ENCODE measurements at places on chromosomes 2 and 18. TPM values are rescaled to one million over a fixed set of nuclear protein-coding genes. Genes with fewer than 3 reads are reported as not detected.

DNA sequence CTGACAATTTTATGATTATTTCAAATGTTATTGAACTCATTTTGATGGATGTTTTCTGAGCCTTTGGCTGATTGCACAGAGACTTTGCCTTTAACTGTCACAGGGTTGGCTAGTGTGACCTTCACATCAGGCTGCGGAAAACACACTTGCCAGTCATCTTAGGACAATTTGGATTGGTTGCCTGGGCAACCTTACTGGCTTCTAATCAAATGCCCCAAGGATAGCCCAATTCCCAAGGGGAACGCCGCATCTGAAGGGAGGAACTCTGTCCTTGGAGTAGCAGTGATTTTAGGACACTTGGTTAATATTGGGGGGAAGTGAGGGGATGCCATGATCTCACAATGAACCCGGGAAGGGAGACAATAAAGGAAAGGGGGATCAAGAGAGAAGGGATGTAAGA lies 29.5 kb downstream of the OSBPL6 start:
- DNase-seq, result no peak

Gene TAF1B
- total RNA-seq, result 8.5 TPM

Gene PPP1R1C
- 0.93 TPM for total RNA-seq

- no peak for DNase-seq
Measured at GRCh38 chr18:41326311-41326710, 628.7 kb upstream of the PIK3C3 start.

DNA sequence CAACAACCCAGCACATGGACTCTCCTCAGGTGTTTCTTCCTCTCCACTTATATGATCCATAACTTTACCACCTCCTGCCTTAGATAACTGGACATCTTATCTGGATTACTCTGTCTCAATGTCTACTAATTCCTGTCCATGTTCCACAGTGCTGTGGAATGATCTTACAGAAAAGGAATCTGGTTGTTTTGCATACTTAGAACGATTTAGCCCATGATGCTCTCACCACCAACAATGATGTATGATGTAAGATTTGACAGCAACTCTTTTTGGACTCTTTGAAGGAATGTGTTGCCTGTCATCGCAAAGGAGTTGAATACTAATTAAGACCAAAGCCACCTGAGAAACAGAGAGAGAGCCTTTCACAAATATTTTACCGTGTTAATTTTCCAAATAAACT lies 37.7 kb upstream of the SYT4 start:
- no peak for DNase-seq

GRCh38 chr2:109447251-109447661 lies 166.5 kb downstream of the SEPTIN10 start:
- no peak for DNase-seq

DNA sequence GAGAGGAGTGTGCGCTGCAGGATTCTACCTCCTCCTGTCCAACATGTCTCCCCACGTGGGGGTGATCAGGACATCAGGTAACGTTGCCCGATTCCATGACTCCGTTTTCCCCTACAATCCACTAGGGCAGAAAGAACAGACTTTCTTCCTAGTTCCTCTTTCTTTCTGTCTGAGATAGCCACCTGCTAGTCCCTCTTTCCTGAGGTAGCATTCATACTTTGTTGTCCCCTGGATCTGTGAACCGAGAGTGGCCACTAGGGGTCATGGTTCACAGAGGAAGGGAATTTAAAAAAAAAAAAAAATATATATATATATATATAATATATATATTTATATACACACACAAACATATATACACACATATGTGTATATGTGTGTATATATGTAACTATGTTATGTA lies 210.0 kb upstream of the ZNF521 start:
- DNase-seq, result no peak

Gene CRACDL
- 13.3 TPM for total RNA-seq

DNA sequence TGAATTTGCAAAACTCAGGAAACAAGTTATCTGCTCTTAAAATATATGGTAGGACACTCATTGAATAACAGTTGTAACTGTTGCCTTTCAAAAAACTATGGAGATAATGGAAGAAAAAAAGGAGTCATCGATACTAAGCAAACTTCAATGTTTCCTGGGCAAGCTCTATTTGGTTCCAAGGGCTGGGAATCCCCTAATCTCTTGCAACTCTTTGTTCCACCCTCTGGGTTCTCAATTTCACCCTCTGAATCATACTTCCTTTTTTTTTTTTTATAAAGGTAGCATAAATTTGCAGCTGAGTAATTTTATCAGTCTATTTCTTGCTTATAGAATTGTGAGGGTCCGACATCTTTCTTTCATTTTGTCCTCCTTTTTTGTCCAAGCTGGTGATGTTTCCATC lies 36.7 kb downstream of the SLC9A4 start:
- DNase-seq, result no peak

Gene WNT6
- not detected for total RNA-seq

GRCh38 chr18:43158381-43158780 lies 42.9 kb upstream of the RIT2 start:
- no peak for DNase-seq

Gene TFCP2L1
- not detected for total RNA-seq

Gene TMEM178A
- total RNA-seq, result 1.9 TPM

- DNase-seq, result no peak
Measured at GRCh38 chr2:205721057-205721449, 38.8 kb downstream of the NRP2 start.

DNA sequence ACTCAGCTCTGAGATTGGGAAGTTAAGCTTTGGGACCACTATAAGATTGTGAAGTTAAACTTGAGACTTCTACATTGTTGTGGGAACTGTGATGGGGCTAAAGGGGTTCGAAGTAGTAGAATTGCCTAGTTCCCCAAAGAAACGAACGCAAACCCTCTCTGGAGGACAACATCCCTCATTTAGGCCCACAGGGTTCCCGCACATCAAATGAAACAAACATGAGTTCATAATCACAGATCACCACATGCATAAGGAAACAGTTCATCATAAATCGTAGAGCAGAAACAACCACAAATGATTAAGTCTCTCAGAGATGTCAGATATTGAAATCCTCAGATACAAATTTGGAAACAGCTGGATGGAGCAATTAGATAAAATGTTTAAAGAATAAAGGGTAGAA lies 55.9 kb upstream of the HPCAL1 start:
- no peak for DNase-seq

DNA sequence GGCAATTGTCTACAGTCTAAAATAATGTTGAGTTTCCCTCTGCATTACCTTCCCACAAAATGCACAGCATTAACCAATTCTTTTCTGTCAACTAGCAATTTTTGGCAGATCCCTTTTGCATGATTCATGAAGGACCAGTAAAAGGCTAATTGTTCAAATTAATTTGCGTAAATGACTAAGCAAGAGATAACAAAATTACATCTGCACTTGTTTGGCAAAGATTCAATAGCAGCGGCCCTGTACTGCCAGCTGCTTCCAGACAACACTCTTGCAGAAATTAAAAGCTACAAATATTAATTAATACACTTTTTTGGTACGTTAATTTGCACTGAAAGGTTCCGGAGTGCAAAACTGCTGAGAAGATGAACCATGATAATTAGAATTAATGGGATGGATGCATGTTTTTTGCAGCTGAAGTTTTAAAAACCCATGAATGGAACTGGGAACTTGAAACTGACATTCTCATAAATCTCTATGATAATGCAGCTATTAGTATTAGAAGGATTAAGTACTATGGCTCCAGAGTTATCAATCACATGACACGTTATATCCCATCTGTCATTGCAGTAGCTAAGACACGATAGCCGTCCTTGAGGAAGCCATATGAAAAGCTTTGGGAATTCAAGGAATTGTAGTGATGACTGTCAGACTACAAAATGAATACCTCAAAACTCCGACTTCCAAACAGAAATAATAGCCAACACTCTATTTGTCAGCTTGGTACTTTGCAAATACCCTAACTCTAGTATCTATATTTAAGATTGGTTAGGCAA lies 1268.3 kb upstream of the ACVR2A start:
- DNase-seq, result no peak

DNA sequence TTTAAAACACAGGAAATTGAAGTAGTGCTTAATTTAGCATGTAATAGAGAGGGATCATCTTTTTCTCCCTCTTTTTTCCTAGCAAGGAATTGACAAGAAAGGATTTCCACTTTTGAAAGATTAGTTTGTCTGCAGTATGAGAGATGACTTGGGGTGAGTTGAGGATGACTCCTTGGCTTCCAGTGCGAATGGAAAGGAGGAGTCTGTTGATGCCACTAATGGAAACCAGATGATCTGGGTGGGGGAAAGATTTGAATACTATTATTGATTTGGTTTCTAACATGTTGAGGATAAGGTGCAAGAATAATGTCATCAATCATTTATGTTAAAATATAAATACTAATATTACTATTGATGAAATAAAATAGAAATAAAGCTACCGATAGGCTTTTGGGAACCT lies 205.4 kb downstream of the PPP1R1C start:
- no peak for DNase-seq

Gene RNF125
- total RNA-seq, result 1.6 TPM

- no peak for DNase-seq
Measured at GRCh38 chr2:73444202-73444601, 58.6 kb downstream of the ALMS1 start.

Gene TOGARAM2
- total RNA-seq, result not detected

Gene UGT1A5
- not detected for total RNA-seq

Gene ABCG8
- not detected for total RNA-seq

- DNase-seq, result no peak
Measured at GRCh38 chr2:20577495-20578235, 73.2 kb downstream of the HS1BP3 start.

Gene INPP5D
- 26.2 TPM for total RNA-seq

DNA sequence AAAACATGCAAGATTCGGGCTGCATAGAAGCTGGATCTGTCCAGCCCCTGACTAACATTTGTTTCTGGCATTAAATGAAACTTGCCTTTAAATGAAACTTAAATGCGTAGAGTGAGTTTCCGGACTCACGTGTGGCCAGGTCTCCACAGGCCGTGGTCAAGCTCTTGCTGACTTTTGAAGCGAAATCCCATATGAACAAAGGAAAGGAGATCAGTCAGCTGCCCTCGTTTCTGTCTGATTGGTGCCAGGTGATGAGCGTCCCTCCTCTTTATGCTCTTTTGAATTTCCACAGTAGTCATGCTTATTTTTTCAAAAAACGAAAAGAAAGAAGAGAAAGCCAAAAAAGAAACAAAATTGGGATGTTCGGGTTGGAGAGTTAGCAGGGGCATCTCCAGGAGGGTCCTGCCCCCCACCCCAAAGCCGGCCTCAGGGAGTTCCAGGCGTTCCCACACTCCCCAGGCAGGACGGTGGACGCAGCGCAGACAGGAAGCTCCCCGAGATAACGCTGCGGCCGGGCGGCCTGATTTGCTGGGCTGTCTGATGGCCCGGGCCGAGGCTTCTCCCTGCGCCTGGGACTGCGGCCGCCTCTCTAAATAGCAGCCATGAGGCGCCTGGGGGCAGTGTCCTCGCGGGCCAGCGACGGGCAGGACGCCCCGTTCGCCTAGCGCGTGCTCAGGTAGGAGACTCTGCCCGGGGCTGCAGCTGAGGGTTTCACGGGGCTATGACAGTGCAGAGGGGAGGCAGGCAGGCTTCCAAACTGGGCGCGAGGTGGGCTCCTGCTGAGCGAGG lies at the start of gene COLEC11:
Gene COLEC11, plus strand, starts transcription at position 620 of the 789 bp plus-strand sequence. CDS start 9,229 bp downstream, outside the sequence.
- no peak for DNase-seq

DNA sequence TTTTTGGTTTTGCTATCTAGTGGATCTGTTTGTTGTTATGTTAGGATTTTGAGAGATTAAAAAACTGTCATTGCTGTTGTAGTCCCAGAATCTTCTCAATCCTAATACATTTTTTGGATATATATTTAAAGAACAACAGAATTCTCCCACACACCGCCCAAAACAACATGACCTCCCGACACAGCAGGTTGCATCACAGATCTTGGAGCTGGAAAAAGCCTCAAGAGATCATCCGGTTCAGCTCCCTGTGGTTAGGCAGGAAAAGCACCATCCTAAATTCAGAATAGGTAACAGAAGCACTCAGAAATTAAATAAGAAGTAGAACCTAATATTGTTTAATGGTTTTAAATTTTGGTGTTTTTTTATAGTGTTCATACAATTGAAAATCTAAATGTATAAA lies 251.4 kb upstream of the STON1 start:
- no peak for DNase-seq

DNA sequence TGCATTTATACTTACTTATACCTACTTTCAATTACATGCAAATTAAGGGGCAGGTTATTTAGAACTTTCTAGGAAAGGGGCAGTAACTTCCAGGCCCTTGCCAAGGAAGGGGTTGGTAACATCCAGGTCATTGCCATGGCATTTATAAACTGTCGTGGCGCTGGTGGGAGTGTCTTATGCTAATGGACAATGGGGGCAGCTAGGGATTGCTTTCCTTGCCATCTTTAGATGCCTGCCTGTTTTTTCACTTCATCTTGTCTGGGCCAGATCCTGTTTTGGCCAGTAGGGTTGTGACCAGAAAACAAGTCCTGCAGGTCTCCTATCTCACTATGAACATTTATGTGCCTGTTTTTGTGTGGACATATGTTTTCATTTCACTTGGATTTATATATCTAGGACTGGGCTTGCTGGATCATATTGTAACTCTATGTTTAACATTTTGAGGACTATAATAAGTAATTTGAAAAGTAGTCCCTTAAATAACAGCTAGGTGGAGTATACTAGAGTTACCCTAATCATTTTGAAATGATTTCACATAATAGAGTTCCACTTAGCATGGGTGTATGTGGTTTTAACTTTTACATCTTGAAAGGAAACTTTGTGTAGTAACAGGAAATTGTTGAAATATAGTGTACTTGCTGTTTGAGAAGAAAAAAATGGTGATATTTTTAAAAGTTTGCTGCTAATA lies 56.1 kb downstream of the LCLAT1 start:
- no peak for DNase-seq

DNA sequence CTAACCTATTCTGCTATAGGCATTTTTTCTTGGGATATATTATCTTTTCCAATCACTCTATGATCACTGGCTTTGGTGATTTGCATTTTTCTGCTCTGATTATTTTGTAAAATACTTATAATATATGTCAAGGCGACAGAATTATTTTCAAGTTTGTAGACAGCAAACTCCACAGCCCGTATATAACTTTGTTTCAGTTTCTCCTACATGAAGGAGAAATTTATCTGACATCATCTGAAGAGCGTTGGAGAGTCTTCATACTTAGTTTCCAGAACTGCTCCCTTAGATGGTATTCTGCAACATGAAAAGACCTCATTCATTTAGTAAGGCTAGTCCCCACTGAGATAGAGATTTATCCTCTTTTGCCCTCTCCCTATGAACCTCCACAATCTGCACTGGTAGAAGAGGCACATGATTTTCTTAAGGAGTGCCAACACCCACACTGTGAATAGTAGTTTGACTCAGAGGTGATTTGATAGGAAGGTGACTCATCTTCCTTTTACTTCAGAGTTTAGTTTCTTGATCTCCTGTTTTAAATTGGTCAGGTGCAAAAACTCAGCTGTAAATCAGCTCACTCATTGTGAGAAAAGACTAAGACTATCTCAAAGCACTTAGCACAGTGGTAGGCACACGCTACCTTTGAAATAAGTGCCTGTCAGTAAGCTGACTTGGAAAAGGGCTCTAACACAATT lies 1848.6 kb upstream of the CELF4 start:
- peak; percentile 37 for DNase-seq
